ENCODE measurements at places on chromosomes 12 and 14.

DNA sequence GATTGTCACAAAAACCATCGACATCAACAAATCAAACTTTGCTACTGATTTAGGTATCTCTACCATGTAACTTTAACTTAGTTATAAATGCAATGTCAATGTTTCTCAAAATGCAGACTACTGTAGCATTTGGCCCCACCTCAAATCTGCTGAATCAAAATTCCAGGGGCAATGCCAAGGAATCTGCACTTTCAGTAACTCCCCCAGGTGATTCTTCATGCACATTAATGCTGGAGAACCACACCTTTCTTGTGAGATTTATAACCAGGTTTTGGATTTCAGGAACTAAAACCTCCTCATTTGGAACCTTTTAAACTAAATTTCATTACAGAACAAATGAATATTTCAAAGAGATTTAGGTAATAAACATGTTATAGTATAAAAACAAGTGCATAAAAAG lies 4.9 kb downstream of the ATP2B1 start:
- no peak for DNase-seq

- no peak for DNase-seq
Observed at GRCh38 chr14:71586131-71586897, 345.9 kb upstream of the RGS6 start.

GRCh38 chr14:87745507-87746118 lies 247.4 kb downstream of the GALC start:
- DNase-seq, result no peak

DNA sequence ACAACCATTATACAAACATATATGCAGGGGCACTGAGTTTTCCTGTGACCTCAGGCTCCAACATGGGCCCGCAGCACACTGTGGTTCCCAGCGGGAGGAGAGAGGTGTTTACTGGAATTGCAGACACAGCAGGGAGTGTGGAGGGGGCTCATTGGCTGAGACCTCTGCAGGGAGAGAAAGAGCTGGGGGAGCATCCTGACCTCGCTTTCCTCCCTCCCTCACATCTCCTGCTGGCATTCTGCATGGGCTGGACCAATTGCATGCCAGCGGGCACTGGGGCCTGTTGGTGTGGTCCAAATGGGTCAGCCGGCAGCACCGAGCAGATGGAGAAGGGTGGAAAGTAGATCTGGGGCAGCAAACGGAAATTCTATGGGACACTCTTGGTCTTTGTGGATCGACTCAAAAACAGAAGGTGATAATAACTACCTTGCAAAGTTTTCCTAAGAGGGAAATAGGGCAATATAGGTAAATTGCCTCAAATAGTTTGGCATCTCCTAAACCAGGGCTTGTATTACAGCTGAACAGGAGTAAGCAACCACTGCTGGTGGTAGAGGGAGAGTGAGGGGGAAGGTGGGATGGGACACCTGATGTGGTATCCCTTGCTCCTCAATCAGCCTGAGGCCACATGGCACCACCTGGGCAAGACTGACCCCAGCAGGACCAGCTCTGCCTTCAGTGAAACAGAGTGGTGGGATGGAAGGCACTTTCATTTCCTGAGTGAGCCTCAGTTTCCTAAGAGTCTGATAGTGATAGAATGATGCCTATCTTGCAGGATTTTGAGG lies 86.9 kb downstream of the NTF3 start:
- no peak for DNase-seq

- DNase-seq, result no peak
Observed at GRCh38 chr14:105023144-105023543, 2.3 kb upstream of the CDCA4 start.

GRCh38 chr12:6425590-6426531 lies 18.9 kb upstream of the CD27 start:
- DNase-seq, result peak; percentile 75

GRCh38 chr14:38718519-38718918 lies 384.5 kb downstream of the SEC23A start:
- DNase-seq, result no peak

- no peak for DNase-seq
Observed at GRCh38 chr12:131672311-131672940, 38.5 kb upstream of the SFSWAP start.

DNA sequence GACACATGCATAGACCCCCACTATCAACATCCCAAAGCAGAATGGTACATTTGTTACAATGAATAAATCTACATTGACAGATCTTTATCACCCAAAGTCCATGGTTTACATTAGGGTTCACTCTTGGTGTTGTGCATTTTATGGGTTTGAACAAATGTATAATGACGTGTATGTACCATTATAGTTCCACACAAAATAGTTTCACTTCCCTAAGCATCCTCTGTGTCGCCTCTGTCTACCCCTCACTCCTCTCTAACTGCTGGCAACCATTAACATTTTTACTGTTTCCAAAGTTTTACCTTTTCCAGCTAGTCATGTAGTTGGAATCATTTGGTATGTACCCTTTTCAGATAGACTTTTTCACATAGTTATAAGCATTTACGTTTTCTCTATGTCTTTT lies 69.5 kb upstream of the LMO3 start:
- DNase-seq, result no peak

DNA sequence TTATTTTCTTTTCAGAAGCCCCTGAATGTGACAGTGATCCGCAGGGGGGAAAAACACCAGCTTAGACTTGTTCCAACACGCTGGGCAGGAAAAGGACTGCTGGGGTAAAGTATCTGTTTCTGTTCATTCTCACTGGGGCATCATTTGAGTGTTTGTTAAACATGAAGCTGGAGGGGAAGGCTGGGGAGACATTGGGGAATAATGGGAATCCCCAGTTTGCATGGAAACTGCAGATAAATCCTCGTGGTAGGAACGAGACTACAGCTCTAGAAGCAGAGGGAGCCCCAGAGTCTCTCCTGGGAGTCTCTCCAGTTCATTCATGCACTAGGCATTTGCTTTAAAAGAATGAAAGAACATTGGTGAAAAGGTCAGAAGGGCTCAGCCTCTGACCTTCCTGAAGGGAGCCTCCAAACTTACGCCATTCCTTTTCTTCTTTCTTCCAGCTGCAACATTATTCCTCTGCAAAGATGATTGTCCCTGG lies 2.5 kb upstream of the CFAP251 start:
- no peak for DNase-seq

DNA sequence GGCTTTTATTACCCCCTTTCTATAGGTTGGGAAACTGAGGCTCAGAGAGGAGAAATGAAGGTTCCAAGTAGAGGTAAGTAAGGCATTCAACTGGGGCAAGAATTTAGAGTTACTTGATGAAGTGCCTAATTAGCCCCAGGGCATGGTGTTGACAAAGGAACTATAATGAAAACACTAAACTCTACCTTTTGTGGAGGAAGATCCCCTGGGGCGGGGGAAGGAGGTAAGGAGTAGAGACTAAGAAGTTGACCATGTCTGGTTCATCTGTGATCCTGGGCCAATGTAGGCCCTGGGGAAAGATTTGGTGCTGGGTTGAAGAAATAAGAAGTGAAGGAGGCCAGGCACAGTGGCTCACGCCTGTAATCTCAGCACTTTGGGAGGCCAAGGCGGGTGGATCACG lies 16.2 kb upstream of the COX6A1 start:
- no peak for DNase-seq

GRCh38 chr14:75438486-75439080 lies 10.8 kb downstream of the JDP2 start:
- DNase-seq, result no peak

DNA sequence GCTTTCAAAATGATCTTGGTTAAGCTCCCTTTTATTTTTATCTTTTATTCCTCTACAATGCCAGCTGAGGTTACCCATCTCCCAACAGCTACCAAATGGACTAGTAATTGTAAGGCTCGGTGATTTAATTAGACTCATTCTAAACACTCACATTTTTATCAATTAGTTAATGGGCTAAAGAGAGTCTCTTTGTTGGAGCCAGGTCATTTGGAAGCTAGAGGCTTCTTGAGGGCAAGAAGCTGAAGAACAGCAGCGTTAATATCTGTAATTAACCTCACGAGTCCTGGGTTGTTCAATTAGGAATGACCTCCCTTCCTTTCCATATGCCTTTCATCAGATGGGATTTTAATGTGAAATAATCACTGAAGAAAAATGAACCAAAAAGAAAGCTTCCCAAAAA lies 56.9 kb downstream of the OTX2 start:
- DNase-seq, result no peak

- no peak for DNase-seq
Observed at GRCh38 chr12:26116829-26117715, 7.8 kb downstream of the BHLHE41 start.

DNA sequence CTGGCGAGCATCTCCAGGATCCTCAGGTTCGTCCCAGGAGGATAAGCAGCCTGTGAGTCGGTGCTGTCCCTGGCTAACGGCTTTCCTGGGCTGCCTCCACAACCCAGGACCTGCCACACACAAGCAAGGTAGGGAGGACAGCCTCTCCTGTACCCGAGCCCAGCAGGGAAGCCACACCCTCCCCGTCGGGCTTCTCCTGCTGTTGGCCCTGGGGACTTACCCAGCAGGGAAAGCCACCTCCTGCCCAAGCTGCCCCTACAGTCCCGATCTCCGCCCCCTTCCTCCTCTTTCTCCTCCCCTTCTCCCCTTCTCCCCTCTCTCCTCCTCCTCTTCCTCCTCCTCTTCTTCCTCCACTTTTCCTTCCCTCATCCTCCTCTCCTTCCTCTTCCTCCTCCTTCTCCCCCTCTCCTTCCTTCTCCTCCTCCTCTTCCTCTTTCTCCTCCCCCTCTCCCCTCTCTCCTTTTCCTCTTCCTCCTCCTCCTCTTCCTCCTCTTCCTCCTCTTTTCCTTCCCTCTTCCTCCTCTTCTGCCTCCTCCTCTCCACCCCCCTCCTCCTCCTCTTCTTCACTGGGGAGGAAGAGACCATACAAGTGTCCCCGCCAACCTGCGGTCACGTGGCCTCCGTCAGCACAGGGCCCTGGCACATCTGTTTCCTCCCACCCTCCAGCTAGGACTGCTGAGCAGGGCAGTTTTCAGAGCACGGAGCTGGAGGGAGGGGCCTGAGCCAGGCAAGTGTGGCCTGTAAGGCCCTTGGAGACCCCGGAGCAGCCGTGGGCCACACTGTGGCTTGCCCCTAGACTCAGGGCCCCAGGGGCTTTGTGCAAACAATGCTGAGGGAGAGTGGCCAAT lies 17.3 kb upstream of the RFLNA start:
- no peak for DNase-seq

DNA sequence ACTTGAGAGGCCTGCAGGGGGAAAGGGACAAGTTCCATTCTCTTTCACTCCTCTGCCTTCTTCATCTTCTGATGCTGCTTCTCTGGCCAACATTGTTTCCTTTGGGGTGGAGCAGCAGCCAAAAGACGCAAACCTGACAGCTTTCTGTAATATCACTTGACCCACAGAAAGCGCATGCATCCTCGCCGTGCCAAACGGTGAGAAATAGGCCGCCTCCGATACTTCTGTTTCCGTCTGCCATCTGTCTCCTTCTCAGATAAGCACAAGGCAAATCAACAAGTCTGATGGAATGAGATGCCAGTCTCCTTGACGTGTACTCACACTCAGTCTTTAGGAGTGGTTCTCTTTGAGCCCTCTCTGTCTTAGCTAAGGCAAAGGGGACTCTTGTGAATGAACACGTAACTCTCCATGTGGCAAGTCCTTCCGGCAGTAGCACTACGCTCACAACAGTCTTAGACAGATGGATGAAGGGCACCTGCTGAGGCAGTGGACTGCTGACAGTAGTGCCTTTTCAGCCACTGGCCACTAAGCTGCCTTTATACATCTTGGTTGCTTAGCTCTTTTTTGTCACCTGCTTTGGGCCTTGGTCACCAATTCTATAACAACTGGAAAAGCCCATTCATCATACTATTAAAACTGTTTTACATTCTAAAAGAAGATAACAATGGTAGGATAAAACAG lies 214.1 kb downstream of the FBXL14 start:
- no peak for DNase-seq

DNA sequence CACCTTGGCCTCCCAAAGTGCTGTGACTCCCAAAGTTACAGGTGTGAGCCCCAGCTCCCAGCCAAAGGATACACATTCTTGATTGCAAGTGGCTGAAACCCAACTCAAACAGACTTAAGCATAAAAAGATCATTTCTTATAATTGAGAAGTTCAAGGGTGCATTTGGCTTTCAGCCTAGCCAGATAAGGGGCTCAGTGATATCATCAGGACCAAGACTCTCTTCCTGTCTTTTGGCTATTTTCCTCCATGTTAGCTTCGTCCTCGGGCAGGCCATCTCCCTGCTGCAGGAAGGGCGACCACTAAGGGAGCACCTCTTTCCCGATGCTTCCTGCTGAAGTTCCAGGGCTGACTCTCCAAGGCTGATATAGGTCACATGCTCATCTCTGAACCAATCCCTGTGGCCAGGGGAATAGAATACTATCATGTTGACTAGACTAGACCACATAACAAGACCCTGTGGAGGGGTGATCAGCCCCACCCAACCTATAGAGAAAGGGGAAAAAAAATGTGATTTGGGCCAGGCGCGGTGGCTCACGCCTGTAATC lies 9.8 kb upstream of the KRT8 start:
- DNase-seq, result no peak

DNA sequence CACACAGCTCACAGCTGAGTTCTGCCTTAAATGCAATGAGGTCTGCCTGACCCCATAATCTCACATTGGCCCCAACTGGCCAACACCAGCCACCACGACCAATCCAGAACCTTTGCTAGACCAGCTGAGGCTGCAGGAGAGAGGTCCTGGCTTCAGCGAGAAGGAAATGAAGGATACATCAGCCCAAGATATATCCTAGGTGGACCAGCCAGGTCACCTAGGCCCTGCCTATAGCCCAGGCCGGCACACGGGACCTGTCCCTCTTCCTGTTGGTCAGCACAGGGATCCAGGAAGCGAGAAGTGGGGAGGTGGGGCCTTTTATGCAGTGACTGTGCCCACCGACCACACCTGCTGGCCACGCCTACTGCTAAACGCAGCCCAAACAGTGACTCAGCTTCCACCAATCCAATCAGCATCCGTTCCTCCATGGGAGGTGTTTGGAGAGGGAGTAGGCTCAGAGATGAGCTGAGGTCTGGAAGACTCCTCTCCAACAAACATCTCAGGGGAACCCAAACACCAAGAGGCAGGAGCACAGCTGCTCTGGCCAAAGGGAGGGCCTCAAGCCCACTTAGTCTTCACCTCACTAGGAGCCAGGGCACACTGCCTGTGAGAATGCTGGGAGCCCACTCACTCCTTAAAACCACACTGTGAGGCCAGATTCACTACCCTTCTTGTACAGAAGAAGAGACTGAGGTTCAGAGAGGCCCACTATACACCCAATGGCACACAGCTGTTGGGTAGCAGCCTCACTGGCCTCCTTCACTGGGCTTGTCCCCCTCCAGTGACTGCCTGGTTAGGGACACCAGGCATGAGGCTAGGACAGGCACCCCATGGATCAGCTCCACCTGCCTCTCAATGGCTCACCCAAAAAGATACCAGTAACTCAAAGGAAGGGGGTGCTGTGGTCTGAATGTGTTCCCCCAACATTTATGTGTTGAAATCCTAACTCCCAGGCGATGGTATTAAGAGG lies 51.3 kb upstream of the PPP2R5C start:
- peak; percentile 54 for DNase-seq

DNA sequence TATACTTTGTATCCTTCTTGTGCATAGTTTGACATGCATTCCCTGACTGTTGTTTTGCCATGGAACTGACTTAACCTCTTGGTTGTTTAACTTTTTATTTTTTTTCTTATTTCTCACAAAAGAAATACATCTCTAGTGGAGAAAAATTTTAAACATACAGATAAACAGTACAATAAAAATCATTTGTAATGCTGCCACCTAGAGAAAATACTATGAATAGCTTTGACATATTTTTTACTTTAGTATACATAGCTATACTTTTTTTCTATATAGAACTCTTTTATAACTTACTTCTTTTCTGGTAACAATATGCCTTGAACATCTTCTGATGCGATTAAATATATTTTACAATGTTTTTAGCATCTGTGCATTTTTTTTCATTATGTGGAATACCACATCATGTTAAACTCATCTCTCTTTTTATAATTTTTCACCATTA lies 184.5 kb downstream of the AKAP6 start:
- DNase-seq, result no peak

GRCh38 chr12:1281683-1282366 lies 290.8 kb downstream of the ERC1 start:
- no peak for DNase-seq
